ENCODE measurements at places on chromosomes 7 and 10.

- DNase-seq, result no peak
Observed at GRCh38 chr10:27392606-27393005, 111.5 kb upstream of the RAB18 start.

- DNase-seq, result no peak
Observed at GRCh38 chr10:124478515-124478914, 16.9 kb downstream of the LHPP start.

GRCh38 chr7:20963556-20964280 is 177.0 kb upstream of the SP8 start:
- DNase-seq, result no peak

- DNase-seq, result no peak
Observed at GRCh38 chr10:58867683-58868082, 308.8 kb upstream of the PHYHIPL start.

DNA sequence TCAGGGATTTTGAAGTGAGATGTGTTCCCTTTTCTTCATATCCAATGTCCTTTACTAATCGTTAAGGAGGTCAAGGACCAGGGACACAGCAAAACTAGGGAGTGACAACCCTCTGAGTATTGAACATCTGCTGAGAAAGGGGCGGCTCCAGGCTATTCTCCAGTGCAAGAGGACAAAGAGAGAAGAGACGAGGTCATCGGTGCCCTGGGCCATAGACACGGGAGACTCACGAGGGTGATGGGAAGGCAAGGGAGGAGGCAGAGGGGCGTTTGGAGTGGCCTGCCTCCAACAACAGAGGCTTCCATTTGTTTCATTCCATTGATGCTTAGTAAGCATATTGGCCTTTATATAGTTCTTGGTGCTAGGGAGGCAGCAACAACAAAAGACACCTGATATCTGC is 268.4 kb downstream of the CXCL12 start:
- no peak for DNase-seq

- no peak for DNase-seq
Observed at GRCh38 chr10:119257899-119258419, 50.6 kb downstream of the GRK5 start.

DNA sequence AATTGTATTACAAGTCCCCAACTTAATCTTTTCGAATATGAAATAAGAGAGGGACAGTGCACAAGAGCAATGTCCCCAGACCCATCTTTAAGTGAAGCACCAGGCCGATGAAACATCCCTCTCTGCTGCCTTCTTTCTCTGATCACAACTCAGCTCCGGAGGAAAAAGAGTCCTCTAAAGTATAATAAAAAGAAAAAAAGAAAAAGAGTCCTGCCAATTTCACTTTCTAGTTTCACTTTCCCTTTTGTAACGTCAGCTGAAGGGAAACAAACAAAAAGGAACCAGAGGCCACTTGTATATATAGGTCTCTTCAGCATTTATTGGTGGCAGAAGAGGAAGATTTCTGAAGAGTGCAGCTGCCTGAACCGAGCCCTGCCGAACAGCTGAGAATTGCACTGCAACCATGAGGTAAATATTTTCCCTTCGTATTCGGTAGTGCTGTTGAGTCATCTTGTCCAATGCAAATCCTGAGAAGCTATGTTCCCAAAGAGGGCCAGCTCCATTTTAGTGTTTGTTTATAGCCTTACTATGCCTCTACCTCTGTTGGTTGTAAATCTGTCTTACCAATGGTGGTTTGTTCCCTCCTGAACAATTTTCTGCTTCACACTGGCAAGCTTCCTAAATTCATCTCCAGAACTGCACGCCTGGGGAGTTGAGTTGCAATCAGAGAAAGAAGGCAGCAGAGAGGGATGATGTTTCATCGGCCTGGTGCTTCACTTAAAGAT is at the start of gene IFIT2:
Gene IFIT2, plus strand, starts transcription at position 326 of the 725 bp plus-strand sequence. Its CDS starts 78 bp downstream, at position 404.
- DNase-seq, result peak; percentile 55

- no peak for DNase-seq
Observed at GRCh38 chr10:43794181-43794815, 145.6 kb upstream of the ZNF32 start.

DNA sequence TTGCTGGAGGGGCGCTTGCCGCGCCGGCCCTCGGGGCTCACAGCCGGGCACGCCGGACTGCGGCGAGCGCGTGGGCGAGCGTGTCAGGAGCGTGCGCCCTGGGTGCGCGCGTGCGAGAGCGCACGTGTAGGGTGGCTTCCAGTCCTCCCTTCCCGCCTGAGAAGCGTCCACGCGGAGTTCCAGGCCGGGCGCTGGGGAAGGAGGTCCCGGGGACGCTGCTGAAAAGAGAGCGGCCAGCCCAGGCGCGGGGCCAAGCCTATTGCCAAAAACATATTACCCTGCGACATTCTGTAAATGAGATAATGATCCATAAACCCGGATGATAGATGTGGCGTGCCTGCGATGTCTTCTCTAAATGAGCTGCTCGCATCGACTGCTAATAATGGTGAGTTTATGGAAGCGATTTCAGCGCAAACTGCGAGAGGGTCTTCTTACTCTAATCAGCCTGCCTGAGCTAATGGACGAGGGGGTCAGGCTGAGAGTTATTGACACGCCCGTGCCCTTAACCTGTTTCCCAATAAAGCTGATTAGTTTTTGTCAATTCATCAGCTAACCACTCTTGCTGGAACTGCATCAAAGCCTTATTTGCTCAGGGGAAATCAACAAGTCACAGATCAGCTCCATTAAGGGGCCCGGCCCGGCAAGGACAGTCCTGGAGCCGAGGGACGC is 8.0 kb upstream of the MNX1 start:
- no peak for DNase-seq

DNA sequence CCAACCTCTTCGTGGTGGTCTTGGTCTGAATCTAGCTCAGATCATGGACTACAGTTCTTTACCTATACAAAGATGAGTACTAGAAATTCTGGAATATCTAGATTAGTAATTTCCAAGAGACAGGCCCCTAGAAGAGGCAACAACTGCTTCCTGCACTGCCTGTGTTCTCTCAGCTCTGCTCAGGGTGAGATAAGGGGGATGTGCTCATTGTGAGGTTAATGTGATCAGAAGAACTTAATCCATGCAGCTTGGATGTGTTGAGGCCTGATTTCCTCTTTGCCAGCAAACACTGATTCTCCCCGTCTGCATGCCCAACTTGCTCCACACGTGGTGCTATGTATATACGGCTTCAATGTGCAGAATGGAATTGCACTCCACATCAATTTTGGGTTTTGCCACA is 268.0 kb downstream of the PHTF2 start:
- DNase-seq, result no peak

DNA sequence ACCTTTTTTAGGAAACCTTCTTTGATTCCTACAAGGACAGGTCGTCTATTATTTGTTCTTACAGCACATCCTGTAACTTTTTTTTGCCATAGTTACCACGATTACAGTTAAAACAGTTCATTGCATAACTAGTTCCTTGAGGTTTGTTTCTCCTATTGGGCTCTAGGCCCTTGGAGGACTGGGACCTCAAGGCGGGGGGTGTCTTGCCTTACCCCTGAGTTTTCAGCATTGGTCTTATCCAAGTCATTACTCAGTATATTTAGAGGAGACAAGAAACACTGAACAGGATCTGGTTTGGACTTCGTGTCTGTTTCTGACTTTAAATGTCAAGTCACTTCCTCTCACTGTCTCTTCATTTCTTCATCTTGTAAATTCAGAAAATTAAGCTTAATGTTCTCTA is 369.8 kb downstream of the SDK1 start:
- no peak for DNase-seq

GRCh38 chr7:123028339-123028738 is 32.8 kb upstream of the TAS2R16 start:
- DNase-seq, result no peak
